ENCODE measurements at places on chromosomes 7 and 10. TPM values are rescaled to one million over a fixed set of nuclear protein-coding genes. Genes with fewer than 3 reads are reported as not detected.

GRCh38 chr7:63071920-63072319 lies 926.7 kb upstream of the ZNF722 start:
- no peak overlapping the region for H3K27ac ChIP-seq
- no peaks in the 10 kb centered on the region for H3K36me3 ChIP-seq
- H3K4me1 ChIP-seq = no peaks in the 10 kb centered on the region
- no peak for DNase-seq
- H3K27me3 ChIP-seq = no peaks in the 10 kb centered on the region
- no peak overlapping the region for H3K4me3 ChIP-seq

DNA sequence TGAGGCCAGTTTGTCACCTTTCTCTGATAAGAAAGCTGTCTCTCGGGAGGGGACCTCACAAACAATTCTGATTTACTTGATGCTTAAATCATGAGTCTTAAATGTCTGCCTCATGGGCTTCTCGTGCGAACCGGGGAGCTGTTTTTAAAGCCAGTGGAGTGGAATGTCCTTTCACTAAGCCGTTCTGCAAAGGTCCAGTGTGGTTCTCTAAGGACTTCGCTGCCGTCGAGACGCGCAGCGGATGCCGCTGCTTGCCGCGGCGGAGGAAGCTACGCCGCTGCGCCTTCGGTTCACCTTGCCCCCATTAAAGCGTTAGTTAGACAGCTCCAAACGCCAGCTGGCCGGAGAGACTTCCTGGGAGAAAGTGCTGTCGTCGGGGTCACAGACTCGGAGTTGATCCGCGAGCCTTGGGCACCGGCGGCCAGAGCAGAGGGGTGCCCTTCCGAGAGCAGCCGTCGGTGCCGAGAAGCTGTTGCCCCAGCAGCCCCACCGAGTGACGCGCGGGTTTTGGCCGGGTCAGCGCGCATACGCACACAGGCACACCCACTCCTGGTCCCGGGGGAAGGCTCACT lies 1.3 kb upstream of the HMX3 start:
- H3K27me3 ChIP-seq = peaks cover 14% of the 10 kb centered on the region
- DNase-seq = no peak
- H3K4me1 ChIP-seq = peaks cover 29% of the 10 kb centered on the region

Gene FAM20C
- 16.5 TPM for total RNA-seq

Gene ZNF775
- 2.0 TPM for total RNA-seq

Gene GIMAP6
- total RNA-seq = 58.2 TPM

Gene ANKRD1
- total RNA-seq = not detected

Measured in uterus (tissue), 4 donors.